ENCODE measurements at places on chromosomes 4 and X. TPM values are rescaled to one million over a fixed set of nuclear protein-coding genes. Genes with fewer than 3 reads are reported as not detected.

The CABS1 gene
- not detected for total RNA-seq

- no peak overlapping the region for H3K27ac ChIP-seq
- H3K36me3 ChIP-seq = no peaks in the 10 kb centered on the region
- DNase-seq = no peak
Measured at GRCh38 chr4:170691168-170691567, 601.4 kb upstream of the AADAT start.

DNA sequence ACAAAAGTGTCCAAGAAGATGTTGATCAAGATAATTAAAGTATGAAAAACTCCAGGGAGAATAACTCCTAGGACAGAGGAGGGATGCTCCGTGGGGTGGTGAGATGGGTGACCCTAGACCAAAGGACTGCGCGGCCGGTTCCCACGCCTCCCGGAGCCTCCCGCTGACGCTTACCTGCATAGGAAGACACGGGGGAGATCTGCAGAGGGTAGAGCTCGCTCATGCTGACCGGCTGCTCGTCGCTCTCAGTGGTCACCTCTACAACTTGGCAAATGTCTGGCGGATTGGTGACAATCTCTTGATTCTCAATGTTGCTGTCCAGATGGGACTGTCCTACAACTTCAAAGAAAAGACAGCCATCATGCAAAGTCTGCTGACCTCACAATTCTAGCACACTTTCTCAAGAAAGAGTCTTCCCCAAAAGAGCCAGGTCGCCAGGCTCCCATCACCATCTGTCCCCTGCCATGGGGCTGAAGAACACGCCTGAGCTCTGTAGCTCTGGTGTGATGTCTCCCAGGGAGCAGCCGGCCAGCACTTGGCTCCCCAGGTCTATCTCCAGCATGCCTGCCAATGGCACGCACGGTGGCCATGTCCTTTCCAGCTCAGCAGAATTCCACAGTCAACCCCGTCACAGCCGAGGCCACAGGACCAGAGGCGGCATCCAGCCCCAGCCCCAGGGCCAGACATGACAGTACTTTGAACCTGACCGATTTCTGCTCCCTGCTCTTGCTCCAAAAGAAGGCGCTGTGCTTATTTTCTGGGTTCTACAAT, 75.4 kb downstream of the IRF2 start:
- H3K27ac ChIP-seq = no peak overlapping the region
- DNase-seq = peak; percentile 60
- H3K27me3 ChIP-seq = no peaks in the 10 kb centered on the region

- no peak for DNase-seq
- no peaks in the 10 kb centered on the region for H3K4me1 ChIP-seq
- no peak overlapping the region for H3K27ac ChIP-seq
- H3K4me3 ChIP-seq = no peak overlapping the region
- no peaks in the 10 kb centered on the region for H3K27me3 ChIP-seq
- H3K36me3 ChIP-seq = no peaks in the 10 kb centered on the region
Measured at GRCh38 chrX:18026166-18026565, 165.1 kb upstream of the RAI2 start.

The DNAAF6 gene
- total RNA-seq = not detected

DNA sequence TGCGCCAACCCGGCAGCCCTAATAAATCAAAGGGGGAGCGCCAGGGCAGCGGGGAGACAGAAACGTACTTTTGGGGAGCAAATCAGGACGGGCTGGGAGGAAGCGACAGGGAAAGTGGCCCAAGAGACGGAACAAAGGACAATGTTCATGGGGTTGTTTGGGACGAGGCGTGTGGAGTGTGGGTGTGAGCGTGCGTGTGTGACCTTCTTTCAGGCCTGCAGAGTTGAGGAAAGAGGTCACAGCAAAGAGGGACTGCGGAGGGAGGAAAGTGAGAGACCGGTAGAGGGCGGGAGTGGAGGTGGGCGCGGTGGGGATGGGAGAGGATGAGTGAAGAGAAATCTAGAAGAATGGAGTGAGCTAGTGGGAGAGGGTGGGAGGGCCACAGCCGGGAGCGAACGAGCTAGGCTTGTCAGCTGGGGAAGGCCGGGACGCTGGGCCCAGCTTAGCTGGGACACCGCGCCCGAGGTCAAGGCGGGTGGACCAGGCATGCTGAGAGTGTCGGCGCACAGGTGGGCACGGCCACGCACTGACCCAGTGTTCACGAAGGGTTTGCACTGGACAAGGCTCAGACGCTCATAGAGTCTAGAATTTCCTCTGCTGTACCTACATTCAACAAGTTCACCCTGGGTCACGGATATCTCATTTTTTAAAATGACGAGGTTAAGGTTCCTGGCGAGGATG, 14.7 kb upstream of the PITX2 start:
- no peak overlapping the region for H3K27ac ChIP-seq
- H3K4me1 ChIP-seq = peaks cover 17% of the 10 kb centered on the region
- H3K36me3 ChIP-seq = no peaks in the 10 kb centered on the region
- H3K4me3 ChIP-seq = peak overlapping the region; percentile 30
- peak; percentile 40 for DNase-seq
- peaks cover 63% of the 10 kb centered on the region for H3K27me3 ChIP-seq

DNA sequence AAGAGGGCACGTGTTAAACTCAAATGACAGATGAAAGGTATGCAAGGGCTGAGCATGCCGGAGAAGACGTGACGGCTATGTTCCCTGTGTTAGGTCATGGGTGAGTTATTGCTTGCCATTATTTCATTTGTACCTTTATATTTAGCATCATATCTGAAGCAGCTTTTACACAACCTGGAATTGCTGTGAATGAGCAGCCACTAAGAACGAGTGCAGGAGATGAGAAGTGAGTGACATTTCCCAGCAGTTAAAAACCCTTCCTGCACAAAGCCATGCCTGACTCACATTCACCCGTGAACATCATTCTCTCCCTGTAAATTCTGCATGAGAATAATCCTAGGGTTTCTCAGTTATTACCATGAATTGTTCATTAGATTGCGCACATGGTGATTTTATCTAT, 433.2 kb upstream of the ZFP42 start:
- no peaks in the 10 kb centered on the region for H3K27me3 ChIP-seq
- H3K4me1 ChIP-seq = no peaks in the 10 kb centered on the region
- H3K4me3 ChIP-seq = no peak overlapping the region
- H3K36me3 ChIP-seq = no peaks in the 10 kb centered on the region
- DNase-seq = no peak

The SOWAHB gene
- total RNA-seq = 1.3 TPM

The P2RY4 gene
- 0.30 TPM for total RNA-seq

The NEXMIF gene
- 0.49 TPM for total RNA-seq

DNA sequence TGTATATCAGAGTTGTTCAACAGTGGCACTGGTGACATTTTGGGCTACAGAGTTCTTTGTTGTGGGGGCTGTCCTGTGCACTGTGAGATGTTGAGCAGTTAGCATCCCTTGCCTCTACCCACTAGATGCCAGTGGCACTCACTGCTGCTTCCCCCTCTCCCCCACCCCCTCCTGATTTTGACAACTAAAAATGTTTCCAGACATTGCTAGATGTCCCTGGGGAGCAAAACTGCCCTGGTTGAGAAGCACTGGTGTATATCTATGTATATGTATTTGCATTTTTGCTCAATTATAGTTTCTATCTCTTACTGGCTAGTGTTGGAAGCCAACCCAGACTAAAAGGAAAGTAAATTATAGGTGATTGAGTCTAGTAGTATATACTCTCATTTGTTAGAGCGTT, 2.4 kb downstream of the TMEM131L start:
- H3K4me1 ChIP-seq = peaks cover 49% of the 10 kb centered on the region
- DNase-seq = no peak
- H3K36me3 ChIP-seq = no peaks in the 10 kb centered on the region
- peak overlapping the region; percentile 57 for H3K27ac ChIP-seq
- no peaks in the 10 kb centered on the region for H3K27me3 ChIP-seq

DNA sequence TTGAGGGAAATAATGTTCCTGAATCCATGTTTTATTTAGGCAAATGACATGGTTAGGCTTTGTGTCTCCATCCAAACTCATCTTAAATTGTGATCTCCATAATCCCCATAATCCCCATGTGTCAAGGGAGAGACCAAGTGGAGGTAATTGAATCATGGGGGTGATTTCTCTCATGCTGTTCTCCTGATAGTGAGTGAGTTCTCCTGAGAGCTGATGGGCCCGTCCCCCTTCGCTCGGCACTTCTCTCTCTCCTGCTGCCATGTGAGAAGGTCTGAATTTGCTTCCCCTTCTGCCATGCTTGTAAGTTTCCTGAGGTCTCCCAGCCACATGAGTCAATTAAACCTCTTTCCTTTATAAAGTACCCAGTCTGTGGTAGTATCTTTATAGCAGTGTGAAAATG, 563.0 kb upstream of the NR3C2 start:
- H3K36me3 ChIP-seq = no peaks in the 10 kb centered on the region
- H3K27me3 ChIP-seq = no peaks in the 10 kb centered on the region
- H3K4me1 ChIP-seq = no peaks in the 10 kb centered on the region

- DNase-seq = no peak
- H3K4me3 ChIP-seq = no peak overlapping the region
- no peaks in the 10 kb centered on the region for H3K4me1 ChIP-seq
- H3K36me3 ChIP-seq = no peaks in the 10 kb centered on the region
Measured at GRCh38 chrX:122582280-122582974, 601.7 kb upstream of the GRIA3 start.

GRCh38 chr4:38089961-38090360, 129.8 kb downstream of the PTTG2 start:
- no peaks in the 10 kb centered on the region for H3K27me3 ChIP-seq
- DNase-seq = no peak
- H3K27ac ChIP-seq = no peak overlapping the region
- H3K4me1 ChIP-seq = no peaks in the 10 kb centered on the region
- peaks cover 14% of the 10 kb centered on the region for H3K36me3 ChIP-seq
- no peak overlapping the region for H3K4me3 ChIP-seq

- no peak for DNase-seq
- H3K4me3 ChIP-seq = no peak overlapping the region
- H3K36me3 ChIP-seq = no peaks in the 10 kb centered on the region
- no peaks in the 10 kb centered on the region for H3K4me1 ChIP-seq
Measured at GRCh38 chrX:13177921-13178566, 133.6 kb upstream of the FAM9C start.
